ENCODE measurements at places on chromosomes 7 and 10.

DNA sequence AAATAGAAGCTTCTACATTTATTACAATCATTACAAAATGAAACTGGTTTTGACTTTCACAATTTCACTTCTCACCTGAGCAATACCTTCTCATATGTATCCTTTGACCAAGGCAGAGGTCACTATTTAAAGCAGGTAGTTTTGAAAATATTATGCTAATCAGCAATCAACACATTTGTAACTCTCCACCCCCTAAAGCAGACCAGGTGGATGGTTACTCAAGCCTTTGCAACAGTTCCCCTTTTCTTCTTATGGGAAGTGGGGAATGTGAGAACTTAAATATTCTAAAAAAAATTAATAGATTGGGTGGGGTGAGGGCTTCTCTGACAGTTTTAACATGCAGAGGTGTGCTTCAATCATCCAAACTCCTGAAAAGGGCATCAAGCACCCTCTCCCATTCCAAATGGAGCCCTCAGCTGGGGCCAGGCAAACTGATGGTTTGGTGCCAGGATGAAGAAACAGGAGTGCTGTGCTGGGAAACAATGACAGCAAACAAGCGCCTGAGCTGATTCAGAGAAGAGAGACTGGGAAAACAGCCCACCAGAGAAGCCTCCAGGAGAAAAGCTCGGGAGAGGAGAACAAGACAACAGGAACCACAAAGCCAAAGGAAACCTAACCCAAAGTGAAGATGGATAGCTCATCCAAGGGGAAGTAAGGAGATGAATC, 17.1 kb downstream of the RAPGEF5 start:
- no peak for DNase-seq

- no peak for DNase-seq
These were observed 33.2 kb downstream of the ACBD5 start for GRCh38 chr10:27207350-27207749.

DNA sequence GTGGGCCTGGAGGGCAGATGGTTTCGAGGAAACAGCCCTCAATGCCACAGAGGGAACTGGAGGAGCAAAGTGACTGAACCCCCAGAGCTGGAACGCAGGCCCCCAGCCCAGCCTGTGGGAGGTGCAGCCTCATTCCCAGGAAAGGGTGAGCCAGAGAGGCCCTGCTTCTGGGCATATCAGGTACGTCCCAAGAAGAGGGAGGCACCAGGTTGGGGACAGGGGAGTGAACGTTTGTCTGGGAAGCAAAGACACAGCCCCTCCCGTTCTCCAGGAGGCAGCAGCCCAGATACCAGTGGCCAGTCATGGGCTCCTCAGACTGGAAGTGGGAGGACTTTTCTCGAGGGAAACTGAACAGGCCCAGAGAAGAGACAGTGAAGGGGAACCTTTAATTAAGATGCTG, 74.3 kb upstream of the RET start:
- no peak for DNase-seq

GRCh38 chr7:107387573-107388219, 82.2 kb upstream of the GPR22 start:
- DNase-seq: peak; percentile 77

DNA sequence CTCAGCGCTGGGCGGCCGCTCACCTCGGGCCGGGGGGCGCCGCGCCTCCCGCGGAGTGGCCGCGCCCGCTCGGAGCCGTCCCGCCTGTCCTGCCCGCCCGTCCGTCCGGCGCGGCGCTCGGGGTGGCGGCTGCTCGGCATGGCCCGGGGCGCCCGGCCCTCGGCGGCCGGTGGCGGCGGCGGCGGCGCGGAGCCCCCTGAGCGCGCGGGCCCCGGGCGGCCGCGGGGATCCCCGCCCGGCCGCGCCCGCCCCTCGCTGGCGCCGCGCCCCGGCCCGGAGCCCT, 338 bp downstream of the SDK1 start:
- no peak for DNase-seq

- DNase-seq: no peak
These were observed 565.5 kb downstream of the PARD3 start for GRCh38 chr10:34249634-34250033.

DNA sequence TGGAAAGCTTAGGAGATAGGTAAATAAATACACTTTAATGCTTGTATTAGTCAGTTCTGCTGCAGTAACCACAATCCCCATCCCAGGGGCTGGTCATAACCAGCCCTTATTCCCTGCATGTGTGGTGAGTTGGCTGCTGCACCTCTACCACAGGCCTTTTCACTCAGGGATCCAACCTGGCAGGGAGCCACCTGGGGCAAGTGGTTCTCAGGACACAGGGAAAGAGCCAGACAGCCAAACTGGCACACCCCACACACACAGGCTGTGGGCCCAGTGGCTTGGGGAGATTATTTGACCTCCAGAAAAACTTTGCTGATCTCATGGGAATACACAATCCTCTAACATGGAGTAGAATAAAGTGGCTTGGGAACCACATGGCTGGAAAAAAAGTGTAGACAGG, 400.0 kb upstream of the RNF32 start:
- DNase-seq: no peak
